Activated CD8-positive, alpha-beta memory T cell treated with anti-CD3 and anti-CD28 coated beads for 1 hour (primary cell): ENCODE measurements at places on chromosomes 4 and X.

- no peak for DNase-seq
Observed at GRCh38 chrX:128928636-128929035, 594.7 kb downstream of the SMARCA1 start.

- DNase-seq, result no peak
Observed at GRCh38 chr4:21991050-21991449, 42.5 kb upstream of the KCNIP4 start.

- no peak for DNase-seq
Observed at GRCh38 chr4:150679765-150680343, 97.9 kb downstream of the MAB21L2 start.

- DNase-seq, result no peak
Observed at GRCh38 chr4:84814094-84814750, 152.3 kb downstream of the WDFY3 start.

DNA sequence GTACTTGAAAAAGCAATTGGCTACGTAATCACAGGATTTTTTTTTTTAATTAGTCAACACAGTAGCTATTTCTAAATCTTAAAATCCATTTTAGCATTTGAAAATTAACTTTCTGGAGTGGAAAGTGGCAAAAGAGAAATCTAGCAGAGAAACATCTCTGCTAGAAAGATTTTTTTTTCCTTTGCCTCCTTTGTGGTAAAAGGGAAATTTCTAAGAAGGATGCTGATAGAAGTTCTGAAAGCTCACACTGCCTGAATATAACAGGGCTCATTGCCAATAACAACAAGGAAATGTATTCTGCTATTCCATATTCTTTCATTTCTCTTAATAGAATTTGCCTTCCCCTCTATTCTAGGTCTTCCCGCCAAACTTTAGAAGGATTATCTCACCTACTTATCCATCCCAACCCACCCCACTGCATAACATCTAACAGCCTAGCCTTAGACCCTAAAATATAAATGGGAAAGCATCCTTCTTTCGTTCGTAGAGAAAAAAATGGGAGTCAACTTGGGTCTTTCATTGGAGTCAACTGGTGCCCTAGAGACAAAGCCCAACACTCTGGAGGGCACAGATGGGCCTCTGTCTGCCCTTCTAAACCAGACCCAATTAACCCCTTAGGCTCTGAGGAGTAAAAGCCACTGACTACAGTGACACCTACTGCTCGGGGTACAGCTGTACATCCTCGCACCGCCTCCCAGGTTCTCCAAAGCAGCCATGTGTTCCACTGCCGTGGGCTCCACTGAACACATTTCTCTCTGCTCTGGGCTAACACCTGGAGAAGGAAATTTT is 103.9 kb downstream of the MAML3 start:
- DNase-seq, result no peak

DNA sequence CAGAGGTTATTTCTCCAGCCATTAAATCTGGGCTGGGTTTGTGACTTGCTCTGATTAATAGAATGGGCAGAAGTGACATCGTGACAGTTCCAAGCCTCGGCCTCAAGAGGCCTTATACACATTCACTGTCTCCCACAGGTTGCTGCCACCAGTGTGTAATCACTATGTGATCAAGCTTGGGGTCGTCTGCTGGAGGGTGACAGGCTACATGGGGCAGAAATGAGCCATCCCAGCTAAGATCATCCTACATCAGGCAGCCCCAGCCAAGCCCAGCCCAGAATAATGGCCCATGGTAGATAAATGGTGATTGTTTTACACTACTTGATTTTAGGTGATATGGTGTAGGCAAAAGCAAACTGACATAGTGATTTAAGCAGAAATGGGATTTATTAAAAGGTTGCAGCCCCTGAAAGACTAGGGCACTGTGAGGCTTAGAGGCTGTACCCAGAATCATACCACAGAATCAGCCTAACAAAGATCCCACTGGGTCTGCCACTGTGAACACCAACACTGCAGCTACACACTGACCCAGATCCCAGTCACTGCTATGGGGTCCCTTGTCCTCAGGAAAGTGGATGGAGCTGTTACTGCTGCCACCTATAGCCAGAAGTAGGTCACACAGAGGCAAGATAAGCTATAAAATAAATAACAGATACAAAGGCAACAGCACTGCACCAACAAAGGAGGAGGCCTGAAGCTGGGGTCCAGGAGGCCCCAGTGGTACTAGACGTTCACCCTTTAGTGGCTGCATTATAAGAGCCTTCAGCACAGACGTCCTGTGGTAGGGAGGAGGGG is 159.6 kb upstream of the RBPJ start:
- DNase-seq, result no peak

GRCh38 chrX:150543230-150544155 is 24.9 kb upstream of the MTM1 start:
- no peak for DNase-seq

DNA sequence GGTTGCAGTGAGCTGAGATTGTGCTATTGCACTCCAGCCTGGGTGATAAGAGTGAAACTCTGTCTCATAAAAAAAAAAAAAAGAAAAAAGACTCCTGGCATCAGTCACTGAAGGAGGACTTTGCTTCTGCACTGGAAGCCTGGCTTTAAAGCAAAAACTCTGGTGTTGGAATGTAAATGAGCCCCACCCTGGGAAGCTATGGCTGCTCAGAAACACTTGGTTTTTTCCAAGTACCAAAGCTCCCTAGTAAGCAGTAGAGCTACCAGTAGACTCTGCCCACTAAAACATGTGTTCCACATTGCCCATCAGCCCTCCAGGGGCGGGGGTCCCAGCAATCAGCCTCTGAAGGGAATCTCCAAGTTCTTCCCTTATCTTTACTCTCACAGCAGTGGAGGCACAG is 154.4 kb downstream of the SHROOM3 start:
- DNase-seq, result no peak

GRCh38 chr4:24611575-24611974 is 27.2 kb upstream of the DHX15 start:
- DNase-seq, result no peak

DNA sequence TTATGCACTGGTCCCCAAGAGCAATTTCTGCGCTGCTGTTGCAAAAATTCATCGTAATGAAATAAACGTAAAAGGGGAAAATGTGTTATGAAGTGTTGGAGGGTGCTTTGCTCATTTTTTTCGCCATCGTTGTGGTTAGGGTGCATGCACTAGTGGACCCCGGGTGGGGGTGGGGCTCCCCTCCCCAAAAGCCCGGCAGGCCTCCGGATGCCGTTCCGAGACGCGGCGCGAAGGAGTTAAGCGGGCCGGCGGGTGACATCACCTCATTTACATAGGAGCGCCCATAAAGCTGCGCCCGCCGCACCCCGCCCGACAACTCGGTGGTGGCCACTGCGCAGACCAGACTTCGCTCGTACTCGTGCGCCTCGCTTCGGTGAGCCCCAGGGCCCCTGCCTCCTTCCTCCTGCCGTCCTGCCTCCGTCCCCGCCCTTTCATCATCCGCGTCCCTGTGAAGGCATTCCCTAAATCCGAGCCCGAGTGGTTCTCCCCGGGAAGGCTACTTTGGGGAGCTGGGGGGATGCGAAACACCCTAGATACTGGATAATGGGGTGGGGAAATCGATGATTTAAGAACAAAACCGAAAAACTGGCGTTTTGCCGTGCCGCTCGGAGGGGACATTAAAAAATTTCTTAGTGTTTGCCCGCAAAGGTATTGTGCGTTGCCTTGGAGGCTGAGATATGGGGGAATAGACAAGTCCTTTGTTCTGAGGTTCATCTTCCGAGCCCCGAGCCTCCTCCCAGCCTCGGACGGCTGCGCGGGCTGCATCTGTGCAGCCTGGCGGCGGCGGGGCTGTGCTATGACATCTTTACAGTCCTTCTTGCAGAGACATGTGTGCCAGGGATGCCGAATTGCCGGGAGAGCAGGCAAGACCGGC is at the start of gene TMSB4X:
Gene TMSB4X (plus strand): TSS at position 315 of the 874 bp plus-strand sequence.
- DNase-seq, result peak; percentile 65

GRCh38 chr4:43835869-43836268 is 612.7 kb downstream of the KCTD8 start:
- DNase-seq, result no peak

GRCh38 chr4:15805583-15806517 is 27.7 kb downstream of the CD38 start:
- no peak for DNase-seq

GRCh38 chr4:167964766-167965373 is 127.5 kb upstream of the ANXA10 start:
- DNase-seq, result no peak

GRCh38 chr4:185508181-185508580 is 27.1 kb downstream of the PDLIM3 start:
- no peak for DNase-seq

DNA sequence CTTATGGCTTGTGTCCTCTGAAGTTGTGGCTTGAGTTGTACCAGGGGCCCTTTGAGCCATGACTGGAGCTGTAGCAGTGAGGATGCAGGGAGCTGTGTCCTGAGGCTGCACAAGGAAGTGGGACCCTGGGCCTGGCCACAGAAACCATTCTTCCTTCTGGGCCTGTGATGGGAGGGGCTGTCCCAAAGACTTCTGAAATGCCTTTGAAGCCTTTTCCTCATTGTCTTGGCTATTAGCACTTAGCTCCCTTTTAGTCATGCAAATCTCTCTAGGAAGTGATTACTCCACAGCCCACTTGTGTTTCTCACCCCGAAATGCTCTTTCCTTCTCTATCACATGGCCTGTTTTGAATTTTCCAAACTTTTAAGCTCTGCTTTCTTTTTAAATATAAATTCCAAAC is 92.4 kb downstream of the FHDC1 start:
- no peak for DNase-seq

DNA sequence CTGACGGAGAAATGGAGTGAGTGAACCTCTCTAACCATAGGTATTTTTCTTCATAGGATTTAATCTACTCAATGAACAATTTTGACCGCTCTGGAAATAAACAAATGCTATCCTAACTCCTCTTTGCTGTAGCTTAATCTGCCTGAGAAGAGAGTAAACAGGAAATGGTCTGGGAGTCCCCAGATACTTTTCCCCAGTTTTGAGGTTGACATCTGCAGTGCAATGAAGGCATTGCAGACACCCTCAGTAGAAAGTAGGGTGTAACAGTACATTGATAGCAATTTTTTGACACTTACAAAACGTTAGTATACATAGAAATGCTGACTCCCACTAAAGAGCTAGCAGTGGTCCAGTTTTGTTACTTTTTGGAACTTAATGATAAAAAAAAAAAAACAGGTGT is 495.9 kb upstream of the FAM241A start:
- no peak for DNase-seq

DNA sequence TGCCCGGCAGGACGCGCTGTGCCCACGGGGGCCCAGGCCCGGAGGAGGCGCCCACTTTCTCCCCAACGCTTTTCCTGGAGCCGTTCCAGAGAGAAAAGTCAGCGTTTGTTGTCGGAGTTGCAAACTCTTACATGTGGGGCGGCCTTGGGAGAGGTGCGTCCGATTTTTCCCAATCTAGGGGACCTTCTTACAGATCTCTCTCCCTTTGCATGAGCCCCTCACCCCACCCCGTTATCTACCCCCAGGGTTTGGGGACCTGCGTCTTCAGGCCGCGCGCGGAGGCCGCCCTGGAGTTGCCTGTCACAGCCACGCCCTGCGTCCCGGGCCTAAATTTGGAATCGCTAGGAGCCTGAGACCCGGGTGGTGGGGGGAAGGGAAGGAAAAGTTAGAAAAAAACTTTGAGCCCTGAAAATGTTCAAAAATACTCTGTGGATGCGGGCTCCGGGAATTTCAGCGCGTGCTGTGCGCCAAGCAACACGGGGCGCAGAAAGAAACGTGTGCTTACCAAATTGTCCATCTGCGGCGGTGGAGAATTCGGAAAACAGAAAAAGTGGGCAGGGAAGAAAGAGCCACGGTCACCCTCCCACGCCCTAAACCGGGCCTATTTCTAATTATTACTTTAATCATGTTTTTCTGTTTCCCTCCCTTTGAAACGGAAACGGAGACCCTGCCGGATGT is 587 bp downstream of the CD99 start:
- no peak for DNase-seq

- no peak for DNase-seq
Observed at GRCh38 chr4:53907772-53908171, 156.6 kb downstream of the CHIC2 start.

DNA sequence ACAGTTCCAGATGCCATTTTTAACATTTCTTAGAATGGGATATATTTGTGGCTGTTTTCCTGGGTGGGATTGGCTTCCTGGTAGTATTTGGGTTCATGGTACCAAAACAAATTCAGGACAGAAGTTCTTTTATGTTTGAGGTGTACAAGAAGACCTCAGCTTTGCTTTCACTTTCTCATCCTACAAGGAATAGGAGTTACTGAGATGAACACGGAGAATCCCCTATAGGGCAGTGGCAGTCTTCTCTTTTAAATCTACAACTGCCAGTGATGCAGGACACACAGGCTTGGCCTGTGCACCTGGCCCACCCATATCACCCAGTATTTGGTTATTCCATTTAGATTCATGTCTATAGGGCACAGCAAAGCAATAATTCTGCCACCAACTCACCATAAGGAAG is 35.2 kb downstream of the SLC10A7 start:
- no peak for DNase-seq

DNA sequence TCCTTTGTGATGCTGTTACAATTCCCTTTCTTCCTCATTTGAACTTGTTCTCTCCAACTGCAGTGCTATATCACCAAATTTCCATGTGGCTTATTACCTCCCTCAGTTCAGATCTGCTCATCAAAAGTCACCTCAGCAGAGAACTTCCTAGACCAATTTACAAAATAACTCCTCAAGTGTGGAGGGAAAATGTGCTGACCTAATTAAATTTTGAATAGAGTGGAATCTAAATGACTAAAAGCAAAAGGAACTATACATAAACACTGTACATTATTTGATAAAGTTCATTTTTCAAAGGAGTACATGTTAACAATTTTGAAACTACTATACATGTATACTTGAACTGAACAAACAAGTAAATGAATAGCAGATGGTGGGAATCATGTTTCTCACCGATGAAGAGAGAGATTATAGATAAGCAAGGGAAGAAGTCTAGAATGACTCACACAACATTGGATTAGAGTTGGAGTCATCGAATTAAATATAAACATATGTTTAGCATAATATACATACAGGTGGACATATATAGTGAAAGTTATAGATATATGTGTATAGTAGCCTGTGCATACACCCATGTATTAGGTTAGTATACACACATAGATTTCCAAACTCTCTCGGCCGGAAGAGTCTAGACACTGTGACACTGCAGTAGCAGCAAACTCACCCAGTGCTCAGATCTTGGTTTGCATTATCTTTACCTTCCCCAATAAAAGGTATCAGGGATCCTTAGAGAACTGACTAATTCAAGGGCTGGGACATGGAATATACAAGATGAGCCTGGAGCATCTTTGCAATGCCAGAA is 318.7 kb downstream of the PCDH18 start:
- DNase-seq, result no peak
